Stimulated activated CD8-positive, alpha-beta memory T cell treated with anti-CD3 and anti-CD28 coated beads, Interleukin-7, amount 100 ng/mL, for 1 hour (primary cell): ENCODE measurements at places on chromosomes 11 and 22.

GRCh38 chr22:30057375-30057774, 22.9 kb upstream of the HORMAD2 start:
- DNase-seq = no peak

DNA sequence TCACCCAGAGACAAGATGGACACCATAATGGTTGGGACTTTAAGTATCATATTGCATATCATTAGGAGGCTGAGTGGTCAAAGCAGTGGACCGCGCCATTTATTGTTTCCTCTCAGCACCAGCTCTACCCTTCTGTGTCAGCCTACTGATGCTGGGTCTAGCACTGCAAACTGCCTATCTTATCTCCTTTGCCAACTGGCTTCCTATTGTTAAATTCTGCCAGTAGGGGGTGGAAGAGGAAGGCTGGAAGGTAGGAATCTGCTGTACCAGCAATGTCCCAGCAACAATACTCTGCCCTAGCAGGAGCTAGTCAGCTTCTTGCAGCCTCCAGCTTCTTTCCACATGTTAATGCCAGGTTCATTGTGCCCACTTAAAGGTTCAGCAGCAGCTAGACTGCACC, 367.1 kb upstream of the PDGFD start:
- DNase-seq = no peak

DNA sequence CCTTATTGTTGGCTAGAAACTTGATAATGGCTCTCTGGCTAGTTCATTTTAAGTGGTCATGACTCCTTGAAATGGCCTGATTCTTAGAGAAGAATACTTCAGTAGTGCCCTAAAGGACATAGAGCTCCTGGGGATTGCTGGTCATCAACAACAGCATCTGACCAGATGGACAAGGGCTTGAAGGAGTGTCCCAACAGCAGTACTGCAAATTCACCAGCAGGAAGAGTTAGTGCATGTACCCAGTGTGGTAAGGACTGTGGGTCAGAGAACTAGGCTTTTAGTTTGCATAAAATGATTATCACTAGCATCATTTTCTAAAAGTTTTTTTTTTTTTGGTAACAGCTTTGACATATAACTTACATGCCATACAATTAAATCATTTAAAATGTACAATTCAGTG, 39.5 kb upstream of the CUL5 start:
- no peak for DNase-seq

DNA sequence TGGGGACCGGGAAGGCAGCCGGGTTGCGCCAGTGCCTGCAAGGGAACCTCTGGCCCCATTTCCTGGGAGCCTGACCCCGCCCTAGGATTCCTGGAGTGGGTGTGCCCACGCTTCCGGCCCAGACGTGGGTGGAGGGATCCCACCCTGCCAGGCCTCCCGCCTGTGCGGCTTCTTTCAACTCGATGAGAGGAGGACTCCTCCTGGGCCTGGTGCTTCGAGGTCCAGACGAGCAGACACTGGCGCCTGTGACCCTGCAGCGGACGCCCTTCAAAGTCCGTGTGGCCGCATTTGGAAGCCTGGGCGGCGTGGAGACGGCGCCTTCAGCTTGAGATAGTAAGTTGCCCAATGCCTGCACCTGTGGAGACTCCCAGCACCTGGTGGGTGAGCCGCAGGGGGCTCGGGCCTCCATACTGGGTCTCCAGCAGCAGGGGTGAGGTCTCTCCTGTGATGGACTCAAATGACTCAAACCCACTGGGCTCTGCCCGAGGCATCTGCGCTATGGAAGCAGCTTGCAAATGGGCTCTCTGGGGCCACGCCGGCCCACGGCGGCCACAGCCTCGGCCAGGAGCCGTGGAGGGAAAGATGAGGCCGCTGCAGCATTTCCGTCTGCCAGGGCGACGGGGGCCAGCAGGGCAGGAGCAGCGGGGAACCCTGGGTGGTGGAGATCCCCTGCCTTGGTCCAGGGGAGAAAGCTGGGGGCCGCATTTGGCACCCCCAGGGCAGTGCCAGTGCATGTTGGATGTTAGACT, 64.3 kb upstream of the PPARA start:
- no peak for DNase-seq

GRCh38 chr22:39092111-39092862, 4.8 kb upstream of the APOBEC3H start:
- no peak for DNase-seq

- no peak for DNase-seq
Measured at GRCh38 chr22:43050995-43051394, 36.0 kb upstream of the PACSIN2 start.

DNA sequence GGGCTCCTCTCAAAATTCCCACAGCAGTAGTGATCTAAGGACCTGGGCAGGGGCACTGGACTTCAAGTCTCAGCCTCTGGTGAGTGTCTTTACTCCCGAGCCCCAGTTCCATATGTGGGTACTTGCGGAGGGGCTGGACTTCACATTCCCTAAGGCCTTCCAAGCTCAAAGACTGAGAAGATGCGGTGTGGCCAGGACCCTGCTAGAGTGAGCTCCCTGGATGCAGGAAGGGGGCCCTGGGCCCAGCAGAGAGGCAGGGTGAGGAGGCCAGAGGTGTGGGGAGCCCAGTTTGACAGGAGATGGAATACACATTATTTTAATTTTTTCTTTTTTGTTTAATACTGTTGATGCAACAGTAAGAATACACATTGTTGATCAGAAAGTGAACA, 83.7 kb downstream of the IGLL1 start:
- DNase-seq = no peak

GRCh38 chr22:26923531-26923930, 266.1 kb downstream of the MIAT start:
- no peak for DNase-seq

GRCh38 chr11:18314784-18315523, 7.0 kb downstream of the HPS5 start:
- no peak for DNase-seq

DNA sequence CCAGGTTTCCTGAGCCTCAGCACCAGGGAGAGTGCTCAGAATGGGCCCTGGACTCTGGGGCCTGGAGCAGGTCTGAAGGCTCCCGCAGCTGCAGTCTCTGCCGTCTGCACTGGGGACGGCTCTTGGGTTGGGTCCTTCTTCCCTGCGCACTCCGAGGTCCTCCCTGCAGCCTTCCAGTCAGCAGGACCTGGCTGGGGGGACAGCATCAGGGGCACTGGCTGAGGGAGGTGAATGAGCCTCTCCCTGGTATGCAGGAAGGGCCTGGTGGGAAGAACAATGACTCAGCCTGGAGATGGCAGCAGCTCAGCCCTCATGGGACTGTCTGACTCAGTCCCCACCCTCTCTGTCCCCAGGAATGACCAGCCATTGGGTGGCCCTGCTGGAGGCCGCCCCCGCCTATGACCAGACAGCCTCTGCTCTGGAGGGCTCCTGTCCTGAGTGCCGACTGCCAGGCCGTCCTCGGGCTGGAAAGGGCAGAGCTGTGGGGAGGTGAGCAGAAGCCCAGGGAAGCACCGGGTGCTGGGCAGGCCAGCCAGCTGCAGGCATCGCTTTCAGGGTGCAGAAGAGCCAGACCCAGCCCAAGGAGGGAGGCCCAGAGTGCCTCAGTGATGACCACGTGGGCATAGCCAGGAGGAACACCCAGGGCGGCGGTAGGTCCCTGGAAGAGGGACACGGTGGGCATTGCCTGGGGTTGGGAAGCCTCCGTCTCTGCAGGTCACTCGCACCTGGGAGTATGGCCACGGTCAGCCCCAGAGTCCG, 455.0 kb downstream of the BRD1 start:
- no peak for DNase-seq

GRCh38 chr11:26676641-26677040, 45.2 kb downstream of the SLC5A12 start:
- no peak for DNase-seq

- DNase-seq = no peak
Measured at GRCh38 chr22:41505511-41506220, 36.7 kb downstream of the ACO2 start.
